ENCODE measurements at places on chromosomes 5 and 9.

- DNase-seq: no peak
These were observed 122.9 kb downstream of the CAVIN4 start for GRCh38 chr9:100700689-100701318.

DNA sequence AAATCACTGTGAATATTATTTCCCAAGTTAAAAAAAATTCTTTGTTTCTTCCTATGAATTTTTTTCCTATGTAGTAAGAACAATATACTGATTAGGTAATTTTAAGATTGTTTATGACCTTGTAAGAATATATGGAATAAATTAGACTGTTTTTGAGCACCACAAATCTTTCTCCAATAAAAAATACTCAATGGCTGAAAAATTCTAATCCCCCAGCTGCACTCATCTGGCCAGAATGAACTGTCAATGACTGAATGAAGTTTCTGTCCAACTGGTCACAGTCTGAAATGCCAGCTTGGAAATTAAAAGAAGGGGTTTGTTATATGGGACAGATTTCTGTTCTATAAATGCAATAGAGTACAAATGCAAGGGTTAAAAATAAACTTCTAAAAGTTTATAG lies 569.5 kb upstream of the SEMA6A start:
- no peak for DNase-seq

- no peak for DNase-seq
These were observed 1655.8 kb downstream of the MAT2B start for GRCh38 chr5:165161204-165161603.

- DNase-seq: no peak
These were observed 60.4 kb downstream of the DEPDC1B start for GRCh38 chr5:60639544-60639943.

DNA sequence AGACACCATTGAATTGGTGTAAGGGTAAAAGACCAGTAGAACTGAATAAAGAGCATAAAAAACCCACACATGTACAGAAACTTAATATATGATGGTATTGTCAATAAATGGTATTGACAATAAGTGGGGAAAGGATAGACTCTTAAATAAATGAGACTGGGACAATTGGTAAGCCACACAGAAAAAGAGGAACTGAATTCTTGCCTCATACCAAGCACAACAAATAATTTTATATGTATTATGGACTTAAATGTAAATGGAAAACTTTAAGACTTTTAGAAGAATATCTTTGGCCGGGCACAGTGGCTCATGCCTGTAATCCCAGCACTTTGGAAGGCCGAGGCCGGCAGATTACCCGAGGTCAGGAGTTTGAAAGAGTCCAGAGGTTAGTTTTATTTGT lies 37.9 kb upstream of the PPP2CA start:
- no peak for DNase-seq

GRCh38 chr5:41960481-41960880 lies 35.4 kb downstream of the FBXO4 start:
- no peak for DNase-seq

DNA sequence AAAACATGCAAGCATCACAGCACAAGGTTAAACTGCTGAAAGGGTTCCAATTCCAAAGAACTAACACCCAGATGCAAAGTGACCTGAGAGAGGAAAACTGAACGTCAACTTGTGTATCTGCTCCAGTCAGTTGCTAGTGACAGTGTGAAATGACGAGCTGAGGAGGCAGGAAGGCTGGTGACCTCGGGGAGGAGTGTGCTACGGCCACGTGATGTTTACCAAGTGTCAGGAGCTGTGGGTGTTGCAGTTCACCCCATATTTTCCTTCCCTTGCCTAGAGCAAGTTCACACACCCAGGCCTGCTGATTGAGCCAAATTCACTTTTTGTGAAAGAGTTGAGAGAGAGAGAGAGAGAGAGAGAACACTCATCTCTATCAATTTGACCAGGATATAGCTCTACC lies 231.6 kb upstream of the ANKH start:
- DNase-seq: no peak

Measured in stimulated activated CD4-positive, alpha-beta T cell treated with anti-CD3 and anti-CD28 coated beads, Interleukin-15, amount 100 ng/mL, for 48 hours (primary cell).